Uterus (tissue), 4 donors: ENCODE measurements at places on chromosomes 12 and 14. TPM values are rescaled to one million over a fixed set of nuclear protein-coding genes. Genes with fewer than 3 reads are reported as not detected.

TDRD9 gene
- total RNA-seq = 0.85 TPM

PAX9 gene
- total RNA-seq = 0.26 TPM

SRRM4 gene
- total RNA-seq = under 0.01 TPM

TMCC3 gene
- total RNA-seq = 34.8 TPM

FAM90A1 gene
- total RNA-seq = 0.21 TPM

SPTB gene
- 1.0 TPM for total RNA-seq

TSPAN11 gene
- total RNA-seq = 0.88 TPM

CLEC14A gene
- total RNA-seq = 161 TPM

PRICKLE1 gene
- total RNA-seq = 13.2 TPM

SDR9C7 gene
- not detected for total RNA-seq
